ENCODE measurements at places on chromosomes 5 and 9.

- peak; percentile 13 for DNase-seq
Observed at GRCh38 chr9:4555236-4555635, 65.0 kb downstream of the SLC1A1 start.

GRCh38 chr5:44870430-44870829 lies 61.7 kb downstream of the MRPS30 start:
- no peak for DNase-seq

DNA sequence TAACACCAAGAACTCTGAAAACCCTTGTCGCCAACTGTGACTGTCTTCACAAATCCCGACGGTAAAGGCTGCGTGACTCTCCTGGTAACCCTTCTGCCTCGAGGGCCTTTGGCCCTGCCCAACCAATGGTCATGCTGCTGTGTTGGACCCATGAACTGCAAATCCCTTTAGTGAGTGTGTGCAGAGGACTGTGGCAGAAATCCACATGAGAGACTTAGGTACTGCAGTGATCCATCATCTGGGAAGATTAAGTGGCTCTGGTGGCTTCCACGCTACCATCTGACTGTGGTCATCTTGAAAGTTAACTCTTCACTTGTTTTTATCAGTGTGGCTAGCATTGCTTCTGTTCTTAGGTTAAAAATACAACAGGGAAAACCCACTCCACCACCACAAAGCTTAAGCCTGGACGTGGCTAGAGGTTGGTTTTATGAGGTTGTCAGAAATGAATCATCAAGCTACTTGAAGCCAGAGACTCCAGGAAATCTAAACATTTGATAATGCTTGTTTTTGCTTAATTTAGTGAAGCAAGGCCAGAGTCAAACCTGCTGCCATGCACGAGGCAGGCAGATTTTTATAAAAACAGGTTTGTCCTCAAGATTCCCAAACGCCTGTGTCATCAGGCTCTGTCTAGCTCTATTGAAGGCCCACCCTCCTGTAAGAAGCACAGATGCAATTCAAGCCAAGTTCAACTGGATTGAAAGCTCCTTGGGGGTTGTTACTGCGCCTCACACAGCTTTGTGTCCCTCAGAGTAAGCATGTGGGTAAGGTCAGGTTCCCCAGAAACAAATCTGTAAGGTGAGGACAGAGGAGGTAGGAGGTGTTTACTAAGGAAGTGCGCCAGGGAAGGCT lies 52.7 kb upstream of the ERCC6L2 start:
- no peak for DNase-seq

- no peak for DNase-seq
Observed at GRCh38 chr5:43581398-43581797, 21.6 kb upstream of the NNT start.

DNA sequence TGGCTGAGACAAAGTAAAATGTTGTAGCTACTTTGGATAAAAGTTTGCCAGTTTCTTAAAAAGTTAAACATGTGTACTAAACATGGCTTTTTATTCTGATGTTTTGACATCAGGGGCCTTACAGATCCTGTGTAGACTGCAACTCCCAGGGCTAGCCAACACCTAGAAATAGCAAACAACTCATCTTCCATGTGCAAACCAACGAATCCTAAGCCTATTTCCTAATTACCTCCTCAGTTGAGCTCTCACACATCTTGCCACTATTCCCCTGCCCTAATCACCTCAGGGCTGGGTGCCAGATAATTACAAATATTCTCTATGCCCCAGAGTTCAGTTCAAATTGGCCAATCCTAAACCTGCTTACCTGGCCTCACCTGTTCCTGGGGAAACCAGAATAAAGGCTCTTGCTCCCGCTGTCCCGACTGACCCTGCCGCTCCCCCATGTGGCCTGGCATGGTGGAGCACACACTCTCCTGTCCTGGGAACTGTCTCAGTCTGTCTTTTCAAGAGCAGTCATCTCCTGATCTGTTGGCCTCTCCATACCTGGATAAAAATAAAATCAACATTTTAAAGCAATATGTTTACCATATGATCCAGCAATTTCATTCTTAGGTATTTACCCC lies 37.1 kb upstream of the FAM169A start:
- DNase-seq = peak; percentile 30

GRCh38 chr5:72296256-72296655 lies 23.8 kb downstream of the MRPS27 start:
- DNase-seq = no peak

GRCh38 chr5:61675015-61675692 lies 343.1 kb downstream of the ZSWIM6 start:
- peak; percentile 8 for DNase-seq

DNA sequence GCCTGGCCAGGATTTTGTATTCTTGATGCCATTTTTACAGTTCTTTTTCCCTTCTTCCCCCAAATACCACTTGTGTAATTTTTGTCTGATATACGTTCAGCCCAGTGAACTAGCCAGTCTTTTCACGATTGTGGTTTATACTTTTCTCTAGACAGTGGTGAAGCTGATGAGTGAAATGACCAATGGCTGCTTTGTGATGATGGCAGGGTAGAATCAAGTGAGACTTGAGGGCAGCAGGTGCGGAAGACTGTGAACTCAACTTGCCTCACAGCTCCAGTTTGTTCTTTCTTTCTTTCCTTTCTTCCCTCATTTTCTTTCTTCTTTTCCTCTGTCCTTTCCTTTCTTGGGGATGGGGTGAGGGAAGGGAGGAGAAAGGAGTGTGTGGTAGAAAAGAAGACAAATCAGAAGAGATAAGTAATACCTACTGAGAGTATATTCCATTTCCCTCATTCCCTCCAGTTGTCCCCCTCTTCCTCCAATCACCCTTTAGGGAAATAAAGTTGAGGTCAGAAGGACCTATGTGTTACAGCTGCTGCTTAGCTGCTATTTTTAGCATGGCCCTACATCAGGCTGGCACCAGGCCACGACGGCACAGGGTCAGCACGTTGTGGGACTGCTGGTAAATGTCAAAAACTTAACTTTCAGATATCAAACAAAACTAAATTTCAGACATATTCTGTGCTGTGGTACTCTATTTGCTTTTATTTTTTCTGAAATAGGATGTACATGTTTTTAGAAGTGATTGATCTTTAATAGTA lies 12.3 kb downstream of the ZSWIM6 start:
- no peak for DNase-seq

DNA sequence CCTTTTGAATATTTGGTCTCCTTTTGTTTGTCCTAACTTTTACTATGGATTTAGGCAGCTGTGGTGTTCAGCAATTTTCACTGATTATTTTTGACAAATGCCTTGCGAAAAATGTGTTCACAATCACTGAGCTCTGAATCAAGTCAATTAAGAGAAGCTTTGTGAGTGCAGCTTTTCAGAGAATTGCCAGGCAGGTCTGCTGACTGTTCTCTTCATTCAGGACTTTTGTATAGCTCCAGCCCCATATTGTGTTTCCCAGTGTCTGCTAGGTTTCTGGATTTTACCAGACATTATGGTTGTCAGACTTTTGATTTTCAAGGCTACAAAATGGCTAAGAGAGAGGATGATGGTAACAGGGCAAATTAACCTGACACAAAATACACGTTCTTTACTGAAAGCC lies 1055.9 kb downstream of the CDH18 start:
- DNase-seq = no peak

DNA sequence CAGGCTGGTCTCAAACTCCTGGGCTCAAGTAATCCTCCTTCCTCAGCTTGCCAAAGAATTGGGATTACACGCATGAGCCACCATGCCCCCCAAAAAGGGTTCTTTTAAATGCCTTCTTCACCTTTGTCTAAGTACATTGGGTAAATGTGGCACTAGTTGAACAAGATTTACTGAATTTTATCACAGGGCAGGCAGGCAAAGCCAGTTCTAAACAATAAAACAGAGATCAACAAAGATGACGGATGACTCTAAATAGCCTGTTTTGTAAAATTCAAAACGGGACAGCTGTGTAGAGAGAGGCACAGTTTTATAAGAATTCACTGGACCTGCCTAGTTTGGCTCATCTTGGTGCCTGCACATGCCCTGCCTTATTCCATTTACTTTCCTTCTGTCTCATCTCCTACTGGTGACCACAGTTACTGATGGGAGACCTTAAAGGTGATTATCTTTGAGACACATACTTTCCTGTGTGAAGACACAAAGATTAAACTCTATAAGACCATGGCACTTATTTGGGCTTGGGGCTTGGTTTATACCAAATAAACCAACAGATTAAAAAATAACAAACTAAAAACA lies 149.6 kb upstream of the DMRT1 start:
- DNase-seq = peak; percentile 82

- no peak for DNase-seq
Observed at GRCh38 chr5:10338686-10339057, 14.8 kb upstream of the MARCHF6 start.

DNA sequence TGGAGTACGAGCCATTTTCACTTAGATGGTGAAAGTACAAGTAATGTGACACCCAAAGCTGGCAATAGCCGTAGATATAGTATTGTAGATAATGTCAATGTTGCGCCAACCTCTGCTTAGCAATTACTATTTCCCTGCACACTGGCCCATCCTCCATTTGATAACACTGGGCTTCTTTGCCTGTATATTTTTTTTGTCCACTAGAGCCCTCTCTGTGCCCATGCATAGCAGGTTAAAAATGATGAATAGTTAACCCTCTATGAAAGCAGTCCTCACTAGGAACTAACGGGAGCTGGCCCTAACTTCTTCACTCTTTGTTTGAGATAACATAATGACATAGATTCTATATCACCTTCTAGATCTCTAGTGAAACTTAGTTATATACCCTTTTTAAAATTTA lies 416.8 kb downstream of the TUSC1 start:
- DNase-seq = no peak

GRCh38 chr9:121667214-121667613 lies 15.8 kb downstream of the DAB2IP start:
- DNase-seq = no peak

DNA sequence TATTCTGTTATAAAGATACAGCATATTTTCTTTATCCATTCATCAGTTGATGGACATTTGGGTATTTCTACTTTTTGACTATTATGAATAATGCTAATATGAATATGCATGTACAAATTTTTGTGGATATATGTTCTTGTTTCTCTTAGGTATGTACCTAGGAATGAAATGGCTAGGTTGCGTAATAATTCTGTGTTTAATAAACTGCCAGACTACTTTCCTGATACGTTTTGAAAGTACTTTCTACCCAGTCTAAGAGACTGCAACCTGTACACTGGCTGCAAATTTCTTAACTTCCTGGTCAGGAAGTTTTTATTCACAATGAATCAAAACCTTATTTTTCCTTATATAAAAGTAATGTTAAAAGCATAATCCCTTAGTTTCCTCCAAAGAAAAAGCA lies 93.9 kb upstream of the STARD4 start:
- DNase-seq = no peak

DNA sequence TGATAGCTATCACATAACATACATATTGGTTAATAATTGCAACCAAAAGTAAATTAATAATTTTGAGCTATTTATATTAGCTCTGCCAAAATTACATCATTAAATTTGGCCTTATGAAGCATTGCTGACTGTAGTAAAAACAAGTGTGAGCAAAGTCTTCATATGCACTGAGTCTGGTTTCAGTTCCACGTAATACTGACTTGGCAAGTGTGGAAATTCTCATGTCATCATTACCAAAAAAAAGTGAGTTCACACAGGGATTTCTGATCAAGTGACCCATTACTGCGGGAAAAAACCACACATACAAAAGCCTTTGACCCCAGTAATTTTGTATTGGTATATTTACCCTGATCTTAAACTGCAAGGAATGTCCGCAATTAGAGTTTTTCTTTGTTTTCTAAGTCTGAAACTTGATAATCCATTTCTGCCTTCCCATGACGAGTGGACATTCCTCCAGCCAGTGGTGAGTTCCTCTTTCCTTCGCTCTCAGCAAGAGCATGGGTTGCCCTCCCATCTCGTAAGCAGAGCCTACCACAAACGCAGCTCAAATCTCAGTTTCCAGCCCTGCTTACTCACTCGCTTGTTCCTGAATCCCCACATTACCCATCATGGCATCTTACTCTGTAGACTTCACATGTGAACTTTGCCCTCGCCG lies 220.2 kb upstream of the DMRT1 start:
- DNase-seq = no peak

- DNase-seq = no peak
Observed at GRCh38 chr9:137318602-137319001, 16.5 kb upstream of the NRARP start.

DNA sequence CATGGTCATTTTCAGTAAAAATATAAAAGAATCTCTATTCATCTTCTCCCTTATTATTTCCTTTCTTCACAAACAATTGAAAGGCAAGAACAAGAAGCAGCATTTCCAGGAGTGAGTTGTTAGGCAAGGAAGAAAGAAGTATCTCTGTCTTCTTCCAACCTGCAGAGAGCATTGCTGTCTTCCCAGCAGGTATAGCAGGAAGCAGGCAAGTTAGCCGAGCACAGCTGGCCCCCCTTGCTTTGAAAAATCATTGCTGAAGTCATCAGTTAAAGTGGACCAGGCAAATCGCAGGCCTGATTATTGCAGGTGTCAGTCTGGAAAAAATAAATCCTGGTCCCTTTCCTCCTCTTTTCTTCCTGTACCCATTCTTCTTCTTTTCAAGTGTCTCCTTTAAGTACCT lies 353.1 kb upstream of the BRINP1 start:
- DNase-seq = no peak

DNA sequence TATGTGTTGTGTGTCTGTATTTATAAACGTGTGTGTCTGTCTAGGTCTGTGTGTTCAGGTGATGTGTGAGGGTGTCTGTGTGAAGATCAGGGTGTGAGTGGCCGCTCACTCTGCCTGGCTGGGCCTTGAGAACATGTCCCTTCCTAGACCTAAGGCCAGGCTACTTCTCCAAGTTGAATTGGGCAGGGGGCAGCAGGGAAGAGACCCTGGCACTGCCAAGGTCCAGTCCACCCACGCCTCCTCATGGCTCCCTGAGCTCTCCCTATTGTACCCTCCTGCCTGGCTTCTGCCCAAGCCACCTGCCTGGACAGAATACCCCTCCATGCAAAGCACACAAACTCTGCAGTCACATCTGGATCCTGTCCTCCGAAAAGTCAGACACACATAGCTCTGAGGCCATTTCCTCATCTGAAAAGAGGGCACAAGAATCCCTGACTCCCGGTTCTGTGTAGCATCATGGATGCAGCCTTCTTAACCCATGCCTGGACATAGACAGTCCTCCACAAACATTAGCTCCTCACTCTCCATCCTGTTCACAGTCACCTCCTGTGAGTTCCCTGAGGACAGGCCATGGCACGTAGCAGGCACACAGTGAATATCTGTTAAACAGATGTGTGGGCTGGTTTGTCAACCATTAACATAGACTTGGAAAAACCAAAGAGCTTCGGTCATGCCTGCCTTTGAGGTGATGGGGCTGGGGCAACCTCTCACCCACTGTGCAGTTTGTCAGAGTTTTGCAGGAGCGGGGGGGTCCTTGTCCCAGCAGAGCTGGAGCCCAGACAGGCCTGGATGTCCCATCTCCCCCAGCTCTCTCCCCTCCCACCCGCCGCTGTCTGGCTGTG lies 167.8 kb upstream of the MVB12B start:
- DNase-seq = no peak

GRCh38 chr5:146103594-146103993 lies 1.8 kb downstream of the PLAC8L1 start:
- DNase-seq = peak; percentile 16

- DNase-seq = no peak
Observed at GRCh38 chr5:33837301-33837700, 54.5 kb downstream of the ADAMTS12 start.

GRCh38 chr5:32195265-32195664 lies 21.1 kb upstream of the GOLPH3 start:
- no peak for DNase-seq

Data from hematopoietic multipotent progenitor cell treated with erythropoietin and hydrocortisone succinate and interleukin-3 and kit ligand, for 6 days (in vitro differentiated cells).